ENCODE measurements at places on chromosomes 5 and 9.
A peak's percentile ranks its signal among the peaks of the same experiment; 100 is the strongest.

GRCh38 chr5:175517824-175518450, 39.6 kb downstream of the SFXN1 start:
- no peak for DNase-seq

DNA sequence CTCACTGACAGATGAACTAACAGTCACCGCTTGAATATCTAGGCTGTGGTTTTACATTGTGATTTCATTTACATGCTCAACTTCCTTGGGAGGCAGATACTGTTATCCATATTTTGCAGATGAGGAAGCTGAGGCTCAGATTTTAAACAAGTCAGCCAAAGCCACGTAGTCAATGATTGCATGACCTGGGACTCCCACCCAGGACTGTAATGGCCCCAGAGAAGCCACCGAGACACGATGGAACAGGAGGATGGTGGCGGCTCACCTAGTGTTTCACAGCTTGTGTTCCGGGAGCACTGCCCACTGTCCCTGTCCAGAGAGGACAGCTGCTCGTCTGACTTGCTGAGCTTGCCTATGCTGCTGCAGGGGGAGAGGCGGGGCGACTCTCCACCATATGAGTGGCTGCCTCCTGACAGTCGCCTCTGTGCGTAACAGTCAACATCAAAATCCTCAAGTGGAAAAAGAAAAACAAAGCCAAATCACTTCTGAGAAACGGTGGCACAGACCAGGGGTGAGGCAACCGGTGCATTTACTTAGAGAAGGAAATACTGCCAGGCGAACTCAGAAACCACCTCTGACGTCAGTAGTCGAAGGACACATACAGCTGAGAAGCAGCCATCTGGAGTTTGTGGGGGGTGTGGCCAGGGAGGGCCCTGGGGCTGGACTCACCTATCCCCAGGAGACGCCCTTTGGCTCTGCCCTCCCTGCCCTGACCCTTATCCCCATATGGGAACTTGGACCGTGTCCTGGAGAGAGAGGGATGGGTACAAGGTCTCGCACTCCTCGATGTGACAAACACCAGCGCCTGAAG, 82.5 kb downstream of the PRRT1B start:
- DNase-seq, result peak; percentile 31

GRCh38 chr9:108056805-108057386, 567.3 kb upstream of the KLF4 start:
- no peak for DNase-seq

GRCh38 chr9:21404146-21404545, 4.8 kb upstream of the IFNA8 start:
- DNase-seq, result no peak

DNA sequence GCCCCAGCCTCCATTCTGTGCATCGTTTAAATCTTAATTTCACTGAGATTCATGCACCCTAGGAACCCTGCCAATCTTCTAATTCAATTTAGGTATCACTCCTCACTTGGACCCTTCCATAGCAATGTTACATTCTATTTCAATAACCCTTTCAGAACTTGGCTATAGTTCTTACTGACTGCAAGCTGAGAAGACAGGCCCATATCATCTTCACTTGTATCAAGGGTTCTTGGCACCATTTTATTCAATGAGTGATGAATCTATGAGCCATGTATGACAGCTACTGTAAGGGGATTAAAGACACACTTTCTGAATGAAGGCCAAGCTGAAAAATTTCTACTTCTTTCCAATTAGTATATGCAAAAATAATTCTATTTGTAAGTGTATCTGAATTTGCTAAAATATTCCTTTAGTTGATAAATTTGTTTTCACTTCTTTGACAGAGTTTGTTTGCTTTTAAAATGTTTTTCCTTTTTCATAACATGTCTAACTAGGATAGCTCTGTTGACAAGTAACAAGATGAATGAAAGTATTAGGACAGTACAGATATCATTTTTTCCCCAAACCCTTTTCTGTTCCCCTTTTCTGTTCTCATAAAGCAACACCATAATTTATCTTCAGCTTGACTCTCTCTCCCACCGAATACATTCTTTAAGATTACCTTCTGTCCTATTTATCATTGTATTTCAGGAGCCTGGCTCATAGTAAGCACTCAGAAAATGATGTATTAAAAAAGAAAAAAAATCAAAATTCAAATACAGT, 9.6 kb downstream of the ITGA2 start:
- DNase-seq, result no peak

DNA sequence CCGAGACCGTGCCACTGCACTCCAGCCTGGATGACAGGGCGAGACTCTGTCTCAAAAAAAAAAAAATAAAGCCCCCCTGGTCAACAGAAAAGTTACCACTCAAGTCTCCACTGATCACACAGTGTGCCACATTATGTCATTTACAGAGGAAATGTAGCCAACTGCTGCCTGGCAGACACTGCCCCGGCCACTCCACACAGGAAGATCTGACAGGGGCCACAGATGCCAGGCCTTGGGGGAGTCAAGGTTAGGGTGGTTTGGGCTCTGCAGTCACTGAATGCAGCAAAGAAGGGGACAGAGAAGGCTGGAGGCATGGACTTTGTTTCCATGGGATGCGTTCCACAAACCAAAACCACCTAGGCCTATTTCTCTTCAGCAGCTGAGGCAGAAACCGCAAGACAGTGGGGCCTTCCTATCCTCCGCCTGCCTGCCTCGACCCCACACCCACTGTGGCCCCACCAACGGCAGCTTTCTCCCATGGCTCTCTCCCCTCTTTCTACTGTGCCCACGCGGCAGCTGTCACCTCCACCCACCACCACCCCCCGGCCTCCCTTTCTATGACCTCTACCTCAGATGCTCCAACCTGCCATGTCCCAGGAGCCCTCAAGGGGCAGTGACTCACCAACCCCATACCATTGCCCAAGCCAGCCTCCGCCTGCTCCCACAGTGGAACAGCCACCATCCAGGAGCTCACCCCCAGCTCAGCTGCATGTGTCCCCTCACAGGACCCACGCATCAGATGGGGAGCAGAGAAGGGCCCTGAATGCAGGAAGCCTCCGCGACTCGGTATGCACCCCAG, 12.4 kb downstream of the IPPK start:
- no peak for DNase-seq

GRCh38 chr5:14081791-14082190, 61.4 kb upstream of the TRIO start:
- no peak for DNase-seq

DNA sequence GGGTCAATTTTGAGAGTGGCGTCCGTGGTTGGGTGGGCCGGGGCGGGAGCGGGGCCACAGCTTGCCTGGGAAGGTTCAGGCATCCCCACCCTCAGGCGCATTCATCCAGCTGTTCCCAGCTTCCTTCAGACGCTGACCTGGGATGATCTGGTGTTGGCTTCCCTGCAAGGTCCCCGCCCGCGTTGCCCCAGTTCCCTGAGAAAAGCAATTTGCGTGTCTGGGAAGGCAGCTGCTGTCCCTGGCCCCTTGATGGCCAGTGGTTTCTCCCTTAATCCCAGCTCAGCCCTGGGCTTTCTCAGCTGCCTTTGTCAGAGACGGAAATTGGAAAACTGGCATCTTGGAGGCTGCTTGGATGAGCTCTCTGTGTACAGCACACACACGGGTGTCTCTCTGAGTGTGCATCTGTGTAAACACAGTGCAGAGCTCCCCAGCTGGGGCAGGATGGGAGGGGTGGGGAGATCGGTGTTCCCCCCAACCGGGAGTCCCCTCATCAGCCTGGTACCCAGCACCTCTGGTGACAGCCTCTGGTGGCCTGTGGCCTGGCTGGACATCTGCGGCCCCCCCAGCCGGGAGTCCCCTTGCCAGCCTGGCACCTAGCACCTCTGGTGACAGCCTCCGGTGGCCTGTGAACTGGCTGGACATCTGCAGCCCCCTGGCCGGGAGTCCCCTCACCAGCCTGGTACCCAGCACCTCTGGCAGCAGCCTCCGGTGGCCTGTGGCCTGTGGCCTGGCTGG, 94.0 kb downstream of the COL5A1 start:
- peak; percentile 66 for DNase-seq

DNA sequence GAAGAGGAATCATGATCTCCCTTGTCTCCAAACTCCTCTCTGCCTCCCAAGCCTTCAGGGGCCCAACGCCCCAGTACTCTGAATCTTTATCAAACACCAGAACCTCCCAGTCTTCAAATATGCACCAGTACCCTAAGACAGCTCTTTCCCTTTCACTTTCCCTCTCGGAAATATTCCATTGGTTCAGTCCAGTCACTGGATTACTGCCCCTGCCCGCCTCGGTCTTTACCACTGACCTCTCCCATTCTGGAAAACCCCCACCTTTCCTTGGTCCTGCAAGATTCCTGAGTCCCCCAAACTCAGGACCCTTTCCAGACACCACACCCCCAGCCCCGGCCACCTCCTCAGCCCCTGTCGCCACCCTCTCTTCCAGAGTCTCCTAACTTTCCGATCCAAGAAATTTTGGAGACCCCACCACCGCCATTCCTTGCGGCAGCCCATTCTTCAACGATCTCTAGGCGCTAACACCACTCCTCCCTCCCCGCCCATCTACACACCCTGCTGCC, 674 bp downstream of the C5orf15 start:
- DNase-seq, result no peak

DNA sequence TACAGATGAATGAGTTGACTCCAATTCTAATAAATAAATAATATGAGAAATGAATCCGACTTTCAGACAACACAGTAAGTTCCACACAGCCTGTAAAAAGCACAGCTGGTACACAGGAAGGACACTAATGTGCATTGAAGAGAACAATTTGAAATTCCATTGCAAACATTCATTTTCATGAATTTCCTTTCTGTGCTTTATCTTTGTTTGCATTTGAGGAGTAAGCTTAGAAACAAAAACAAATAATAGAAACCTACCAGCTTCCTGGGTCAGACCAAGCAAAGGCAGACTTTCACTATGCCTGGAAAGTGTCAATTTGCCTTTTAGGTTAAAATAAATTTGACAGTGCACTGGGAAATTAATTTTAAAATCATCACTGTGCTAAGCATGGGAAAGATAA, 143.8 kb upstream of the VLDLR start:
- peak; percentile 44 for DNase-seq

- DNase-seq, result no peak
Observed at GRCh38 chr9:2755285-2755684, 38.0 kb downstream of the KCNV2 start.

GRCh38 chr9:117763314-117763713, 59.1 kb downstream of the TLR4 start:
- no peak for DNase-seq

DNA sequence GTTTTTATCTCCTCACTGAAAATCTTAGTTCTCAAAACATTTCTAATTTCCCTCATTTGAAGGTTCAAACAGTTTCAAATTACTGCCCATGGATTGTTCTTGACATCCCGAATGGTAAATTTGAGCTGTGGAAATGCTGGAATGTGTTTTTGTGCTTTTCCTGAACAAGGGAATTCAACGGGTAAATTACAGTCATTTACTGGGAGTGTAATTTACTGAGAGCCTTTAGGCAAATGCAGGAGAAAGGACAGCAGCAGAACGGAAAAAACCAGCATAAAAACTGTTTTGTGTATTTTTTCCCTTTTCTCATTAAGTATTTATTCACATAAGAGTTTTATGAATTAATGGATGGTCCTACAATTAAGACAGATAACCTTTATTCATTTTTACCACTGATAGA, 139.2 kb downstream of the PBX3 start:
- DNase-seq, result no peak

DNA sequence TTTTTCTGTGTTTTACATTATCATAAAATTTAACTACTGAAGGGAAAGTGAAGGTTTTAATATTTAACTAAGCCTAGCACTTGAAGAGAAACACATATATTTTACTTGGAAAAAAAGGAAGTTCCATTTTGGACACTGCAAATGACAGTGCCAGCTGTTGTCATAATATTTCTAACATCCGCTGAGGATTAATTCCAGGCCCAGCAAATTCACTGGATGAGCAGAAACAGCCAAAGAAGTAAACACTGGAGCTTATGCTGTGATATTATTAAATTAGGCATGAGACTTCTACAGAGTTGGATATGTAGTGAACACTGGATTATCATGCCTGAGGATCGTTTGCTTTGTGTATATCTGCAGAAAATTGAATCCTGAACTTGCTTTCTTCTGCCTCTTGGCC, 67.6 kb downstream of the GHR start:
- DNase-seq, result no peak

DNA sequence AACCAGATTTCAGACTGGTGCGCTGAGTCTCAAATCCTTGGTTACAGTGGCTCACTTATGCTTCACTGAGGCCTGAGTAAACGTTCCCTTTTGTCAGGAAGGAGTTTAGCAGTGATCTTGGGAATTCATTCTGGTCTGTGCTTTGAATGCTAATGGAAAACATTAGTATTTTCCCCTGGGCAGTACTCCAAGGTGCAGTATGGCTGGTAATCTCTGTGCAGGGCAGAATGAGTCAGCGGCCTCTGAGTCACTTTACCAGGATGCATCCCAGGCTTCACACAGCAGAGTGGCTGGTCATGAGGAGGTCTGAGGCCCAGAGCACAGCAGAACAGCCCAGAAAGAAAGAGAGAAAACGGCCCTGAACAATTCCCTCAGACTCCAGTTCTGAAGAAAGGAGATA, 54.0 kb downstream of the PCA3 start:
- peak; percentile 46 for DNase-seq

DNA sequence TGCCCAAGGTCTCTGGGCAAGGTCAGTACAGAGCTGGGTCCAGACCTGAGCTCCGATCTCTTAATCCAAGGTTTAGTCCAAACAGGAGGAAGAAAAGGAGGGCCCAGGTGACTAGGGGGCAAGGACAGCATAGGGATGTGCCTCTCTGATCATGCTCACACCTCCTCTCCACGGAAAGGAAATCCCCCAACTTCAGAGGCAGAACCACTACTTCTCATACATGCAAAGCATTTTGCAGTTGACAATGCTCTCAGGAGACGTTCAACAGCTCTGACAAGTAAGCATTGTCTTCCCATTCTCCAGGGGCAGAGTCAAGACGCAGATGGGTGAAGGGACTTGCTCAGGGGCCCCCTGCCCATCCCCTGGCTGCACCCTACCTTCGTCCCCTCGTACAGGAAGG, 8.7 kb upstream of the CORO2A start:
- no peak for DNase-seq

GRCh38 chr5:17105744-17106418, 111.5 kb upstream of the BASP1 start:
- peak; percentile 56 for DNase-seq

- no peak for DNase-seq
Observed at GRCh38 chr5:995318-995717, 13.3 kb upstream of the NKD2 start.

DNA sequence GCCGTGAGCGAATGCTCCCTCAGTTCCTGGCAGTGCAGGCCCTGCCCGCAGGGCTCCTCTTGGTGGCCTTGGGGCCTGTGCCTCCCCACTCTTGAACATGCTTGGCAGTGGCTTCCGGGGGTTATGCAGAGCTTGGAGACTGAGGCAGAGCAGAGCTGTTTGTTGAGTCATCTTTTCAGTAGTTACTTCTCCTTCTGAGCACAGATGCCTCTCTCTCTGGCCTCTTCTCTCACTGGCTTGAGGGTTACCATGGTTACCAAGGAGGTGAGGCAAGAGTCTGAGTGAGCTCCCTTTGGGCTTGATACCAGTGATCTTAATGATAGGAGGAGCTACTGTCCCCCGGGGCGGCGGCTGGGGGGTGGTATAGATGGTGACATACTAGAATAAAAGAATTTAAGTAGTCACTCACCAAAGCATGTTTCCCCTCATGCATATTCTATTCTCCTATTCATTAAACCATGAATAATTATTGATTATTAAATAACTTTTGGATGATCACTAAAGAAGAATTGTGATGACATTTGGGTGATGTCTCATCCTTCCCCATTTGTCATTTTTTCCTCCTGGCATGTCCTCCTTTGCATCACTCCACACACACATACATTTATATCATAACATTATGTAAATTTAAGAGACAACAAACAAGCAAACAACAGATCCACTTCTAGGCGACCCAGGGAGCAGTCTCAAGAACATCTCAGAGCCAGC, 111.1 kb downstream of the ARHGAP26 start:
- DNase-seq, result peak; percentile 75

- peak; percentile 20 for DNase-seq
Observed at GRCh38 chr5:110865400-110866094, 126.7 kb downstream of the SLC25A46 start.

All from eye (tissue), 1 donor.